Activated T-helper 2 cell treated with anti-CD3 and anti-CD28 coated beads, Interferon-gamma antibody, Interleukin-2, Interleukin-4, amounts not matched to agents 10 μg/mL and 5 μg/mL and 100 μg/mL, durations not matched to agents 14 hours and 24 hours and 36 hours (primary cell): ENCODE measurements at places on chromosomes 12 and 14.
A peak's percentile ranks its signal among the peaks of the same experiment; 100 is the strongest.

DNA sequence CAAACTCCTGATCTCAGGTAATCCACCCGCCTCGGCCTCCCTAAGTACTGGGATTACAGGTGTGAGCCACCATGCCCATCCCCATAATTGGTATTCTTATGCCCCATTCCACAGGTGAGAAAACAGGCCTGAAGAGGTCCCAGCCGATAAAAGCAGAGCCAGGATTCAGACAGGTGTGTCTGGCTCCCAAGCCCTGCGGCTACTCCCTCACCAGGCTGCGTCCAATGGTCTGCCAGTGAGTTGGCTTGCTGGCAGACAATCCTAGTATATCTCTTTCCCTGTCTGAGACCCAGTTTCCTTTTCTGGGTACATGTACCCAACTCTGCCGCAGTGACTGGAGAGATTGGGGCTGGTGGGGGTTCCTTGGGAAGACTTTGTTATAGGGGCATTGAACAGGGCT lies 1.9 kb upstream of the TSPAN9 start:
- no peak overlapping the region for H3K27ac ChIP-seq
- no peaks in the 10 kb centered on the region for H3K36me3 ChIP-seq
- DNase-seq, result no peak
- H3K4me1 ChIP-seq, result peaks cover 3% of the 10 kb centered on the region
- peaks cover 17% of the 10 kb centered on the region for H3K27me3 ChIP-seq
- peak overlapping the region; percentile 70 for H3K4me3 ChIP-seq

DNA sequence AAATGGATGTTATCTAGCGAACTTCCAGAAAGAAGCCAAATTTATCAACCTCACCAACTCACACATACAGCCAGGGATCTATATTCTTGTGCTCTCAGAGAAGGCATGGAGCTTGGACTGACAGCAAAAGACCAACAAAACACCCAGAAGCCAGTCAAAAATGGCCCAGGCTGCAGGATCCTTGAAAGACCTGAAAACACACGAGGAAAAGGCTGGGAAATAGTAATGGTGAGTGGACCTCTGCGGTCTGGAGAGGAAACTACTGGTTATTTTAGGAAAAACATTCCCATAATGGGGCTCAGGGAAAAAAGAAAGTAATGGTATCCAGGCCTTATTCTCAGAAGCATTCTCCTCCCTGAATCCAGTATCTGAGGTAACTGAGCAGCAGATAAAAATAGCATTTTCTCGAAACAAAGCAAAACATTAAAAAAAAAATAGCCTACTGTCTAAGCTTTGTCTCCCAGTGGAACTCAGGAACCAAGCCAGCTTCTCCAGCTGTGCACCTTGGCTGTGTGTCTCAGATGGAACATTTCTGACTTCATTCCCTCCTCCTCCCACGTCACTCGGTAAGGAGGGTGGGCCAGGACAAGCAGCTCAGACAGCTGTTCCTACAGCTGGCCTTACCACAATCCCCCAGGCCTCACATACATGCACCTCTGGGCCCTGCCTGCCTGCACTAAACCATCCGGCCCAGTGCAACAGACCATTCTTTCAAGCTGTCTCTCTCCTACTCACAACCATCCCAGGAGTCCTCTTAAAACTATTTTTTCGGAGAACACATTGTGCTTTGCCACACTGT lies 249.9 kb downstream of the DAD1 start:
- H3K27me3 ChIP-seq, result no peaks in the 10 kb centered on the region
- no peaks in the 10 kb centered on the region for H3K36me3 ChIP-seq
- H3K27ac ChIP-seq, result no peak overlapping the region
- DNase-seq, result no peak
- H3K4me3 ChIP-seq, result no peak overlapping the region

- peak overlapping the region; percentile 15 for H3K4me3 ChIP-seq
- peaks cover 6% of the 10 kb centered on the region for H3K36me3 ChIP-seq
- peaks cover 49% of the 10 kb centered on the region for H3K4me1 ChIP-seq
- H3K27me3 ChIP-seq, result no peaks in the 10 kb centered on the region
- no peak for DNase-seq
Measured at GRCh38 chr12:45235087-45236025, 19.5 kb downstream of the ANO6 start.

GRCh38 chr12:29599381-29599780 lies 101.9 kb upstream of the OVCH1 start:
- DNase-seq, result no peak
- no peak overlapping the region for H3K4me3 ChIP-seq

DNA sequence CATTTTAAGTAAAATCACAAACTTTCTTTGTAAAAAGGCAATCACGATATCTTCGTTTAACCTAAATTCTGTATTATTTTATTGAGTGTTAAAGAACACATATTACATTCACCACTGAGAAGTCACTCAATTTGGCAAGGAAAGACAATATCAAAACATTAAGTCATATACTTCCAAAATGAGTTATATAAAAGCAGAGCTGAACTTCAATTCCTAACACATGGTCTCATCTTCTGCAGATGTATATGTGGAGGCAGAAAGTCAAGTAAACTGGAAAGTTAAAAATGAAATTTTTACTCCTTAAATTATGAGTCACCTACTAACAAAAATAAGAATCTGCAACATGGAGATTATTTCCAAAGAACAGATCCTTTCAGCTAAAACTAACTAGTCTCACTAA lies 28.7 kb downstream of the BMAL2 start:
- H3K4me3 ChIP-seq, result no peak overlapping the region
- H3K36me3 ChIP-seq, result no peaks in the 10 kb centered on the region
- DNase-seq, result no peak
- no peak overlapping the region for H3K27ac ChIP-seq
- peaks cover 1% of the 10 kb centered on the region for H3K4me1 ChIP-seq

- no peak for DNase-seq
- H3K4me1 ChIP-seq, result no peaks in the 10 kb centered on the region
- H3K4me3 ChIP-seq, result no peak overlapping the region
Measured at GRCh38 chr14:66078006-66078405, 408.2 kb upstream of the CCDC196 start.

DNA sequence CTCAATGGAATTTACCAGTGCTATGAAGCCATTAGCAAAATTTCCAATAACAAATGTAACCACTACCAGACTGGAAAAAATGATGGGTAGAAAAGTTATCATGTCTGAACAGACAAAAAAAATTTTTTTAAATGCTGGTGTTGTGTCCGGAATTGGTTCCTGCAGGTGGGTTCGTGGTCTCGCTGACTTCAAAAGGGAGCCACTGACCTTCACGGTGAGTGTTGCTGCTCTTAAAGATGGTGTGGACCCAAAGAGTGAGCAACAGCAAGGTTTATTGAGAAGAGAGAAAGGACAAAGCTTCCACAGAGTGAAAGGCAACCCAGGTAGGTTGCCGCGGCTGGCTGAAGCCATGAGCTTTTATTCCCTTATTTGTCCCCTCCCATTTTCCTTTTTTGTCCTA lies at the start of gene TAS2R43:
TAS2R43 (minus strand) TSS at position 186 of the 400 bp plus-strand sequence; CDS start at position 102, 84 bp downstream.
- peaks cover 12% of the 10 kb centered on the region for H3K36me3 ChIP-seq
- DNase-seq, result no peak
- H3K27ac ChIP-seq, result no peak within 1 kb of the TSS
- peaks cover 1% of the 10 kb centered on the region for H3K4me1 ChIP-seq
- H3K4me3 ChIP-seq, result no peak within 1 kb of the TSS

- DNase-seq, result no peak
- no peaks in the 10 kb centered on the region for H3K27me3 ChIP-seq
- peak overlapping the region; percentile 94 for H3K4me3 ChIP-seq
Measured at GRCh38 chr12:49133014-49133413, 1.8 kb upstream of the TUBA1B start.

- H3K27ac ChIP-seq, result no peak overlapping the region
- no peak overlapping the region for H3K4me3 ChIP-seq
- DNase-seq, result no peak
- H3K27me3 ChIP-seq, result no peaks in the 10 kb centered on the region
- peaks cover 20% of the 10 kb centered on the region for H3K36me3 ChIP-seq
Measured at GRCh38 chr14:102055181-102055901, 31.5 kb downstream of the HSP90AA1 start.

DNA sequence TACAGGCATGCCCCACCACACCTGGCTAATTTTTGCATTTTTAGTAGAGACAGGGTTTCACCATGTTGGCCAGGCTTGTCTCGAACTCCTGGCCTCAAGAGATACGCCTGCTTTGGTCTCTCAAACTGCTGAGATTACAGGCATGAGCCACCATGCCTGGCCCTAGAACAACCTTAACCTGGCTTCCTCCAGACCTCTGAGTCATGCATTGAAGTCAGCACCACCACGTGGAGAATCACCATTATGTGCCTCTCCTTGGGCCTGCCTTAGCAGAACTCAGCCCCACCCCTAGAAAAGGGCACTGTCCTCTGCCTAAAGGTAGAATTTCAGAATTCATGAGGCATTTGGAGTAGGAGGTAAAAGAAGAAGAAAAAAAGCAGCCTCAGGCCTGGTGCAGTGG lies 49.0 kb downstream of the LIMA1 start:
- H3K36me3 ChIP-seq, result peaks cover 25% of the 10 kb centered on the region
- H3K27ac ChIP-seq, result peak overlapping the region; percentile 50
- no peak for DNase-seq
- peaks cover 17% of the 10 kb centered on the region for H3K4me1 ChIP-seq

- H3K27ac ChIP-seq, result no peak overlapping the region
- peaks cover 8% of the 10 kb centered on the region for H3K27me3 ChIP-seq
- no peak for DNase-seq
- no peak overlapping the region for H3K4me3 ChIP-seq
- no peaks in the 10 kb centered on the region for H3K4me1 ChIP-seq
Measured at GRCh38 chr14:74348735-74349463, 628 bp downstream of the VRTN start.

GRCh38 chr14:24065408-24065807 lies 6.0 kb upstream of the CPNE6 start:
- H3K36me3 ChIP-seq, result no peaks in the 10 kb centered on the region
- no peak overlapping the region for H3K4me3 ChIP-seq
- DNase-seq, result no peak

DNA sequence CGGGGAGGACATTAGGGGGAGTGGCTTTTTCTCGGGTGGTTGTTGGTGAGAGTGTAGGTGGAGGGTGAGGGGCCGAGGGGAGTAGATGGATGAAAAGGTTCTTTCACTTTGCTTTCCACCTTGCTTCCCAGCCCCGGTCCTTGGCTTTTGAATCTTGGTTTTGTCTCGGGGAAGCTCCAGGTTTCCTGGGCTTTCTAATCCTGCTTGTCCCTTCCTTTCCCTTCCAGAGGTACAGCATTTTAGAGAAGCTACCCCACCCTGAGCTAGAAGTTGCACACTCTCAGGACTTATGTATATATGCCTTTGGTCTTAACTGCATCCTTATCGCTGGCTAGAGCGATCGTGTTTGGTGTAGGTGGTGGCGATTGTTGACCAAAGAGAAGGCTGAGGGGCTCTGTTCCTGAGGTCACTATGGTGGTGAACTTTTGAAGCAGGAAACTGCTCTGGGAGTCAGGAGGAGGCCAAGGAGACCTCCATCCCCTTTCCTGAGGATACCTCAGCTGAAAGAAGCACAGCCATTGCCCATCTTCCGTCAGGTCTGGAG lies 862 bp downstream of the PIP4K2C start:
- no peak for DNase-seq
- peak overlapping the region; percentile 86 for H3K4me3 ChIP-seq
- peaks cover 16% of the 10 kb centered on the region for H3K4me1 ChIP-seq
- no peaks in the 10 kb centered on the region for H3K27me3 ChIP-seq
- H3K27ac ChIP-seq, result peak overlapping the region; percentile 69
- H3K36me3 ChIP-seq, result peaks cover 18% of the 10 kb centered on the region

DNA sequence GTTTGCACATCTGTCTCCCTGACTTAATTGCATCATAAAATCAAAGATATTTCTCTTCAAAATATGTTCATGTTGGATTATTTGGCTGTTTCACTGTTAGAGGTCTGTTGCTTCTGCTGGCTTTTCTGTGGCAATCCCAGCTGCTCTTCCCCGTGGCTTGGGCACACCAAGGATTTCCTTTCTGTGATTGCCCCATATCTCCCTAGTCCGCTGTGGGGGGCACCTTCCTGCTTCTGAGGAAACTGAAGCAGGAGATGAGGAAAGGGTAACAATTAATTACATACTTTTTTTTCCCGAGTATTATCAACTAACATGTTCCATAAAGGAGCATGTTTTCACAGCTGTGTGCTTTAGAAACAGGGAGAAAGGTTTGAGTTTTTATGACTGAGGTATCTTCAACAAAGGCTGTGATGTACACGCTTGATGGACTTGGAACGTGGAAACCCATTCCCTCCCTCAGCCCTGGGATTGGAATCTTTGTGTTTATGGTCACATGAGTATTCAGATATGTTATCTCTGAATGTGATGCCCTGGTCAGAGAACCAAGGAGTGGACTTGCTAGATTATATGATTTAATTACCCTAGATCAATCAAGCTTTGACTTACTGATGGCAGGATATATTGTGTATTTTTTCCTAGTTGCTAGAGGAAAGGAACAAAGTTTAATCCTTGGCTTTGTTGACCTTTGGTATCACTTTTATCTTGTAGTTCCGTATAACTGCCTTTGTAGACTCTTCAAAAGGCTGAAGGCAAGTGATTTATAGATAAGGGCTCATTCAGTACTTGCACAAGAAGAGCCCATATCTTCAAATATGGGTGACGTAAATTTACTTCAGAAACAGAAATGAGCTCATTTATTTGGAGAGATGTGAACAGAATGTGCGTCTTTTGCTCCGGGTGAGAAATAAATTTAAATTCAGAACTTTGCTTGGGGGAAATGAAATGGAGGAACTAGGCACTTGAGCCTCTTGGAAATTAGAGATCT lies 46.7 kb downstream of the BORCS5 start:
- peaks cover 58% of the 10 kb centered on the region for H3K4me1 ChIP-seq
- H3K27ac ChIP-seq, result peak overlapping the region; percentile 90
- DNase-seq, result no peak
- peaks cover 67% of the 10 kb centered on the region for H3K36me3 ChIP-seq
- H3K4me3 ChIP-seq, result peak overlapping the region; percentile 49

DNA sequence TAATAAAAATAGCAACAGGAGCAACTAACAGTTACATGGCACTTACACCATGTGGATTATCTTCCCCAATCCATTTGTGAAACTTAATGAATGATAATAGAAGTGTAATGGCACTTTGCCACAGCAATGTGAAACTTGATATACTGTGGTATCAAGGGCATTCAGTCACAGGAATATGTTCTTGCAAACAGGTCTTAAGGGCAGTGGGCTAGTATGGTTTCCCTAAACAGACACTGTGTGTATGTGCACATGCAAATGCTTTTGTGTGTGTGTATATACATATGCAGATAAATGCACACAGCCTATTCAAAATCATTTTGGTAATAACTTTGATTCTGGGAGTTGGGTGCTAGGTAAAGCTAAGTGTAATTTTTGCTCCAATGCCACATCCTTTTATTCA lies 26.2 kb upstream of the ARHGAP5 start:
- H3K27me3 ChIP-seq, result peaks cover 1% of the 10 kb centered on the region
- no peak overlapping the region for H3K27ac ChIP-seq
- no peak for DNase-seq
- no peaks in the 10 kb centered on the region for H3K36me3 ChIP-seq

DNA sequence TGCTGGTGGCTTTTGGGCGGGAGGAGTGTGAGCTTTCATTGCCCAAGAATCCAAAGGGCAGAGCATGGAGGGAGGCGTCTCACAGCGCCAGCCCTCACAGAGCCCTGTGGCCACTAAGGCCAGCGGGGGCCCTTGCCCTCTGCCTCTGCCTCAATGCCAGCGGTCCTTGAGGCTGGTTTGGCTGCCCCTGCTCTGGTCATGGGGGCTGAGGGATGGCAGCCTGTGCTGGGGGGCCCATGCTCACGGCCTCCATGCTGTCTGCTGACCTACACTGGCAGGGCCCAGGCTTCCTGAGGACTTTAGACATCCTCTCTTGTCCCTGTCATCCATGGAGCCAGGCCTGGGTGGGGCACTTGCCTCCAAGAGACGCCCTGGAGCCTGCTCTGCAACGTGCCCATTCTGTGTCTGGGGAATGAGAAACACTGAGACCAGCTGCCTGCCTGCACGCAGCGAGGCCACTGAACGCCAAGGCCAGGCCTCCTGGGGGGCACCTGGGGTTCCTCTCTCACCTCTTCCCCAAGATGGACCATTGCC lies 143.4 kb downstream of the KIF26A start:
- H3K36me3 ChIP-seq, result no peaks in the 10 kb centered on the region
- H3K27me3 ChIP-seq, result no peaks in the 10 kb centered on the region
- no peak overlapping the region for H3K27ac ChIP-seq
- no peak overlapping the region for H3K4me3 ChIP-seq
- no peaks in the 10 kb centered on the region for H3K4me1 ChIP-seq
